WTC11 (cell line): ENCODE measurements at places on chromosomes 2 and 18.
A peak's percentile ranks its signal among the peaks of the same experiment; 100 is the strongest.

- no peak for DNase-seq
Measured at GRCh38 chr18:46239998-46240397, 135.8 kb downstream of the HAUS1 start.

GRCh38 chr2:8364668-8365067, 317.2 kb upstream of the ID2 start:
- no peak for DNase-seq

DNA sequence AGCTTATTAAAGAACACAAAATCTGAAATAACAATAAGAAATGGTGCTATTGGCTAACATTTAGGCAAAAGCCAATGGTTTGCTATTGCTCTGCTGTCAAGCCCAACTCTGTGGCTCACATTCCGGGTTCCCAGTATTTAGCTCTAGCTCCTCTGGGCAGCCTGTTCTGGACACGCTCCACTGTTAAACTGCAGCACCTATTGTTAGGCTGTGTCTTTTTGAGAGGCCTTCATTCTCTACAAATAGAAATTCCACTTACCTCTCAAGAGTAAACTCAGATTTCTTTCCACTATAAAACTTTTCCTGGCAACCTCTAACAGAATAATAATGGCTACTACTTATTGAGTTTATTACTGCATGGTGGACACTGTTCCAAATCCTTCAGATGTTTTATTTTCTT, 3.7 kb upstream of the KLHL14 start:
- DNase-seq = no peak

GRCh38 chr2:120863661-120864320, 128.1 kb downstream of the GLI2 start:
- DNase-seq = no peak

- DNase-seq = no peak
Measured at GRCh38 chr2:8885449-8886201, 48.2 kb upstream of the KIDINS220 start.

GRCh38 chr2:143582046-143582747, 453.0 kb downstream of the ARHGAP15 start:
- DNase-seq = no peak

GRCh38 chr2:229586012-229586411, 128.3 kb downstream of the DNER start:
- DNase-seq = no peak

- DNase-seq = no peak
Measured at GRCh38 chr2:178530131-178530530, 49.9 kb downstream of the PLEKHA3 start.

GRCh38 chr18:74511823-74512222, 15.7 kb downstream of the CNDP2 start:
- DNase-seq = no peak

- no peak for DNase-seq
Measured at GRCh38 chr2:51903728-51904127, 871.8 kb upstream of the NRXN1 start.

- no peak for DNase-seq
Measured at GRCh38 chr2:6820903-6821584, 44.7 kb downstream of the CMPK2 start.

DNA sequence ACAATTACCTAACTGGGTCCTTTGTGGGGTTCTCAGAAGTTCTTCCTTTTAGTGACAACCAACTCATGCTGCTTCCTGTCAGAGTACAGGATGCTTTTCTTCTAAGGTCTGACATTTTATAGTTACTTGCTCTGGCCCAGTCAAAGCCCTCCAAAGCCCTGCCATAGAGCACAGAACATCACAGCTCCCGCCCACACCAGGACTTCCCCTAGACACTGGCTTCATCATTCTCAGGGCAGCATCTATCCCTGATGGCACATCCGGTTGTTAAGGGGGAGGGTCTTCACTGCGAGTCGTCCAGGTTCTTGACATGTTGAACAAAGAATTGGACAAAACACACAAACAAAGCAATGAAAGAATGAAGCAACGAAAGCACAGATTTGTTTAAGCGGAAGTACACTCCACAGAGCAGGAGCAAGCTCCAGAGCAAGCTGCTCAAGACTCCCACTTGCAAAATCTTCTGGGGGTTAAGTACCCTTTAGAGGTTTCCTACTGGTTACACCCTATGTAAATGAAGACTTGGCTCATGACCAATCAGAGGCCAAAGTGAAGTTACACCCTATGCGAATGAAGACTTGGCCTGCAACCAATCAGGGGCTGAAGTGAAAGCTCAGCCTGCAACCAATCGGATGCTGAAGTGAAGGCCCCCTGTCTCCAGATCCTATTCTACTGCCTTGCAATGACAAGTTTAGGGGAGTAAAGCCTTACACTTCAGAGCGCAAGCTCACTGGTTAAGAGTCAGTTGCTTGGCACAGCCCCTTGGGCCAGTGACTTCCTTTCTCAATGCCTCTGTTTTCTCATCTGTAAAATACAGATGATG, 79.0 kb downstream of the HDAC4 start:
- DNase-seq = no peak

GRCh38 chr18:54616220-54616848, 25.3 kb downstream of the DYNAP start:
- no peak for DNase-seq

DNA sequence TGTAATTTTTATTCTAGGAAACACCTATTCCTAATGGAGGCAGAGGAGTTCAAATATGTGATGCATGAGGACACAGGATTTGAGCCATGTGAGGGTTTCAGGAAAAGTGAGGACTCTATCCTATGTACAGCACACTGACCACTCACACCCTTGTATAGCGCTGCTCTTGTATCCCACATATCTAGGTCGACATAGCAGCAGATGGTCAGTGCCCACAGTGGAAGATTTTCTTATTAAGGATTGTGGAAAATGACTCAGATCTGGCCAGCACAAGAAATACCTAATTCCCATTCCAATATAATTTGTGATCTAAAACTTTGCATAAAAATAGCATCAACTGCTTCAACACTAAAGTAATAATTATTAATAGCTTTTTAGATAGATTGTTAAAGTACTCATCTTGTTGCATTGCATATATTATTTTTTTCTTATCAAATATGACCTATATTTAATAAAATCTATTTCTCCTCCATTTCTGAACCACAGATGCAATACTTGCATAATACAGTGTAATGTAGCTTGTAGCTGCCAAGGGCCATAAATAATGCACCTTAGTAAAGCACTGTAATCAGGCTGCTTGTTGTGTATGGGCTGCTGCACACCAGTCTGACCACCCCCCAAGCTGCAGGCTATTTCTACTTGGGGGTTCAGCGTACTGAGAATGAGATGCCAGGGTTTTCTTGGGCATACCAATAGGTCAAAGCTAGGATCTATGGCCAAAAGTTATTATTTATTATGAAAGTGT, 442.2 kb upstream of the CWC22 start:
- DNase-seq = no peak

- no peak for DNase-seq
Measured at GRCh38 chr18:3273042-3273441, 11.1 kb downstream of the MYL12B start.

GRCh38 chr2:232532419-232532818, 6.5 kb downstream of the CHRND start:
- no peak for DNase-seq

- no peak for DNase-seq
Measured at GRCh38 chr2:109046925-109047508, 58.0 kb upstream of the EDAR start.

GRCh38 chr18:68056936-68057335, 540.4 kb upstream of the DSEL start:
- no peak for DNase-seq

- DNase-seq = peak; percentile 81
Measured at GRCh38 chr2:218876562-218877219, 4.0 kb upstream of the WNT10A start.

DNA sequence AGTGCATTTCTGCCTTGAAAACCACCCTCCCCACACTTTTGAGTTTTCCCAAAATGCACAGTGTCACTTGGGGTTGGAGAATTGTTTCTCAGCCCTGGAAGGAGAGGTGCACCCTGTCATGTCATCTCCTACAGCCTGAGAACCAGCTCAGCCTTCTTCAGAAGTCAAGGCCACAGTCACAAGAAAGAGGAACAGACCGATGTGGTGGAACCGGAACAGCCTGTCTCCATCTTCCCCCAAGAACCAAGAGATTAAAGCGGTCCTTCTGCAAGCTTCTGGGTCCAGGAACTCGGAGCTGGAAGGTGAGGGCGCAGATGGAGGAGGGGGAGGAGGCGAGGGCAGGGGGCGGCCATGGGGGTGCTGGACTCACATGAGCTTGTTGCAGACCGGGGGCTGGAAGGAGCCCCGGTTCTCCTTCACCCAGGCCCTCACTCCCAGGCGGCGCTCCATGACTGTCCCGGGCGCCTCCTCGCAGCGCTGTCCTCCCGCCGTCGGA, 248 bp downstream of the HAAO start:
- DNase-seq = no peak

GRCh38 chr18:12639990-12640880, 17.7 kb downstream of the SPIRE1 start:
- no peak for DNase-seq

DNA sequence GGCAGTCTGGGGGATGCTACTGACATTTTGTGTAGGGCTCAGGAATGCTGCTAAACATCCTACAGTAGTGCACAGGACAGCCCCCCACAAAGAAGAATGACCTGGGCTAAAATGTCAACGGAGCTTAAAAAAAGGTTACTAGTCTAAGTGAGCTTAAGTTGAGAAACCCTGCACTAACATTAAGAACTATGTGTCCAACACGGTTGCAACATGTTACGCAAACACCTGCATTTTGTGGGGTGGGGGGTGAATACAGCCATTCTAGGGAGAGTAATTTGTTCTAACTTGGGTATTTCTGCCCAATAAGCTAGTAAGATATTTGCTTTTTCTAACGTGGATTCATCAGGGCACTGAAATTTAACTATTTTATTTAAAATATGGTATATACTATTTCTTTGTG, 57.9 kb downstream of the SLC8A1 start:
- no peak for DNase-seq

- peak; percentile 6 for DNase-seq
Measured at GRCh38 chr2:218891275-218892135, 10.9 kb downstream of the WNT10A start.

- no peak for DNase-seq
Measured at GRCh38 chr18:9109523-9109922, 7.0 kb downstream of the NDUFV2 start.

- DNase-seq = no peak
Measured at GRCh38 chr2:33373986-33374385, 102.5 kb upstream of the RASGRP3 start.

- DNase-seq = no peak
Measured at GRCh38 chr2:120541553-120541932, 194.1 kb upstream of the GLI2 start.

DNA sequence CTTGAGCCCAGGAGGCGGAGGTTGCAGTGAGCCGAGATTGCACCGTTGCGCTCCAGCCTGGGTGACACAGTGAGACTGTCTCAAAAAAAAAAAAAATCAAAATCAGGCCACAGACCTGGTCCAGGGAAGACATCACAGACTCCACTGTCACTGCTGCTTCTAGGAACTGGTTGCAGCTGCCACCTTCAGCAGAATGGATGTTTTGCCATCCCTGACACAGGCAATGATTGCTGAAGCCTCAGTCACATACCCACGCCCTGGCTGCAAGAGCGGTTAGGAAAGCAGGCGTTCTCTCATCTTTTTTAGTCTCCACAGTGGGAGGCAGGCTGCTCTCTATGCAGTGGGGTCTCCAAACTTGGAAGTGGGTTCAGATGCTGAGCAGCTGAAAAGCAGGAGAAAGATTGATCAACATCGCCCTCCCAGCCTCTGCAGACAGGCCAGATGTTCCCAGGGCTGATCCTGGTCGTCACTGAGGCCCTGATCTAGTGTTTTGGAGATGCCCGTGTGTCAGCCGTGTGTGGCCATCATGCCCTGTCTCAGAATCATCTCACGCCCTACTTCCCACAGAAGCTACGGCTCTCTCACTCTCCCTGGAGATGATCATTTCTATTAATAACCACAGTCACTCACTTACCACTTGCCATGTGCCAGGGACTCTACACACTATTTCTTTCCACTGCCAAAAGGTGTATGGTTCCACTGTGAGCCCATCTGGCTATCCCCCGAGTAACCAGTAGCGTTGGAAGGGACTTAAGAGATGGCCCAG, 91.8 kb downstream of the PLB1 start:
- no peak for DNase-seq

- no peak for DNase-seq
Measured at GRCh38 chr2:148926981-148927401, 52.0 kb downstream of the KIF5C start.

DNA sequence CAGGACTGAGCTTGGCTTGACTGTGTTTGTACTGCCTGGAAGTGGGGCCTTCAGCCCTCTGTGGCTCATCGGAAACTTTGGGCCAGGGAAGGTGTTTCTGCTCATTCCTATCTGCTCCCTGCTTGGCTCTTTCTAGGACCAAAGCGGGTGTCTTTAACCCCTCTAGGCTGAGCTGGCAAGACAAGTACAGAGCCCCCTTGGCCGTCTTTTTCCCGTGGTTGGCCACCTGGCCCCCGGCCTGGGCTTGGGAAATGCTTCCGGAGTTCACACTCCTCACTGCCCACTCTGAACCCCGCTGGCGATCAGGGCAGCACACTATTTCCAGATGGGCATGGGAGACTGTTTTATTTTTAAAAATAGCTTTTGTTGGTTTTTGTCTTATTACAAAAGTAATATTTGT, 243.0 kb downstream of the DYSF start:
- DNase-seq = no peak

DNA sequence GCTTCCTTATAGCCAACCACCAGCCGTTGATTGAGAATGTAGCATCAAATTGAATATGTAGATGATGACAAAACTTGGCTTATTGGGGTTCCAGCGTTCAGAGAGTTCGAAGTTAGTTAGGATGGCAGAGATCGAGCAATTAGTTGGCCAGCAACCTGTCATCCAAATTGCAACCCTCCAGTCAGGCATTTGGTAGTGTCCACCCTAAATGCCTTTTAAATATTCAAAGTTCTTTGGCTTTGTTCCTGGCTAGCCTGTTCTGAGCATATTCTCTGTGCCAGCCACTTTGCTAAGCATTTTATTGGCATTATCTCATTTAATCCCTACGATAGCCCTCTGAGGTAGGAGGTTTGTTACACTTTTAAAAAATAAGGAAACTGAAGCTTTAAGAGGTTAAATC, 342.8 kb downstream of the SETBP1 start:
- DNase-seq = no peak

GRCh38 chr2:45919711-45920111, 268.2 kb downstream of the PRKCE start:
- no peak for DNase-seq
